ENCODE measurements at places on chromosomes 12 and 14.

GRCh38 chr12:121803861-121804416 is at the start of gene SETD1B:
SETD1B (plus strand) TSS chr12:121804009; CDS start chr12:121804738, 729 bp downstream.
- no peaks in the 10 kb centered on the region for H3K36me3 ChIP-seq
- peaks cover 21% of the 10 kb centered on the region for H3K4me1 ChIP-seq
- H3K27ac ChIP-seq: peak within 1 kb of the TSS; percentile 96
- peak; percentile 72 for DNase-seq
- peak within 1 kb of the TSS; percentile 84 for H3K4me3 ChIP-seq

DNA sequence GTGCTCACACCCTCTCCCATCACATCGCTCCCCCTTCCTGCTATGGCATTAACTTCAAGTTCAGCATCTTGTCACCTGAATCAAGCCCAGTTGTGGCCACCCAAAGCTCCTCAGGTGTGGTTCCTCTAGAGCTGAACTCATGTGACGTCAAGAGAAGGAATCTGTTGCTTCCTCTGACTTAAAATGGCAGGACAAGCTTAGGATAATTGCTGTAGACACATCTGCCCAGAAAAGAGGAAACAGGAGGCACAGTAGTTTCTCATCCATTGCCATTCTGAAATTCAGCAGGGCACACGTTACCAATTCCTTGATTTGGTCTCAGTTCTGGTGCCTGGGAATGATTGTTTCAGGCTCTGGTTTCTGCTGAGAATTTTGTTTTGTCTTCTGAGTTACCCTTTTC is 52.1 kb downstream of the RCOR1 start:
- H3K4me1 ChIP-seq: peaks cover 25% of the 10 kb centered on the region
- H3K27me3 ChIP-seq: no peaks in the 10 kb centered on the region
- no peaks in the 10 kb centered on the region for H3K36me3 ChIP-seq

GRCh38 chr12:62578726-62579125 is 112.1 kb downstream of the MON2 start:
- peaks cover 5% of the 10 kb centered on the region for H3K36me3 ChIP-seq
- no peak for DNase-seq
- H3K4me3 ChIP-seq: no peak overlapping the region
- no peaks in the 10 kb centered on the region for H3K27me3 ChIP-seq
- H3K27ac ChIP-seq: no peak overlapping the region
- no peaks in the 10 kb centered on the region for H3K4me1 ChIP-seq

DNA sequence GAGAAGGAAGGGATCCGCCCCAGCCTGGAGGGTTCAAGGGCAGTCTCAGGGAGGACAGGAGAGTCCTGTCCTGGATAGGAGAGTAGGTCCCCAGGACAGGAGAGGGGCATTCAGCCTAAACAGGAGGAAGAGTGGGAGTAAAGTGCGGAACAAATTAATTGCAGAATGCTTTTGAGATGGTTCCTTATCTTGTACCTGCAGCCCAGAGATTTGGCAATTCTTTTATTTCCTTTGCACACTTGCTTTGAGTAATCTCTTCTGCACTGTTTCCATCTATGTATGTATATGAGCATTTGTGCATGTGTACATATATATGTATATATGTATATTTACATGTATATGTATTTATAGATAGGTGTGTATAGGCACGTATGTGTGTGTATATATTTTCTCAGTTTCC is 22.7 kb downstream of the PLEK2 start:
- H3K27me3 ChIP-seq: no peaks in the 10 kb centered on the region
- no peak overlapping the region for H3K4me3 ChIP-seq
- H3K4me1 ChIP-seq: no peaks in the 10 kb centered on the region
- no peak overlapping the region for H3K27ac ChIP-seq

DNA sequence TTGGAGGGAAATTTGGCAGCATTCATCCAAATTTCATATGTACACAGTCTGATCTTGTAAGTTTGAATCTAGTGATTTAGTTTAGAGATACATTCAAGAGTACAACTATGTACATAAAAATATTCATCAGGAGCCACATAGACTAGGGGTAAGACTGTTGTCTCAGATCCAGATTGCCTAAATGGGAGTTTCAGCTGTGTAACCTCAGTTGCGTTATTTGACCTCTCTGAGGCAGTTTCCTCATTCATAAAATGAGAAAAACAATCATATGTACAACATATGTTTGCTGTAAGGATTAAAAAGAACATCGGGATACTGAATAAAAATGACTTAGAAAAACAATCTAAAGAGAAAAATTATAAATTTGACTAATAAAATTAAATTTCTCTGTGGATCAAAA is 577.5 kb downstream of the RPL10L start:
- H3K4me1 ChIP-seq: no peaks in the 10 kb centered on the region
- no peaks in the 10 kb centered on the region for H3K27me3 ChIP-seq
- H3K4me3 ChIP-seq: no peak overlapping the region
- DNase-seq: no peak
- no peak overlapping the region for H3K27ac ChIP-seq

- peaks cover 23% of the 10 kb centered on the region for H3K4me1 ChIP-seq
- DNase-seq: no peak
- no peak overlapping the region for H3K27ac ChIP-seq
- no peaks in the 10 kb centered on the region for H3K27me3 ChIP-seq
These were observed 2.8 kb downstream of the FRMD6 start for GRCh38 chr14:51654533-51654845.

GRCh38 chr14:22391908-22392565 is 197.0 kb downstream of the DAD1 start:
- peaks cover 8% of the 10 kb centered on the region for H3K4me1 ChIP-seq
- no peaks in the 10 kb centered on the region for H3K36me3 ChIP-seq
- H3K4me3 ChIP-seq: no peak overlapping the region

DNA sequence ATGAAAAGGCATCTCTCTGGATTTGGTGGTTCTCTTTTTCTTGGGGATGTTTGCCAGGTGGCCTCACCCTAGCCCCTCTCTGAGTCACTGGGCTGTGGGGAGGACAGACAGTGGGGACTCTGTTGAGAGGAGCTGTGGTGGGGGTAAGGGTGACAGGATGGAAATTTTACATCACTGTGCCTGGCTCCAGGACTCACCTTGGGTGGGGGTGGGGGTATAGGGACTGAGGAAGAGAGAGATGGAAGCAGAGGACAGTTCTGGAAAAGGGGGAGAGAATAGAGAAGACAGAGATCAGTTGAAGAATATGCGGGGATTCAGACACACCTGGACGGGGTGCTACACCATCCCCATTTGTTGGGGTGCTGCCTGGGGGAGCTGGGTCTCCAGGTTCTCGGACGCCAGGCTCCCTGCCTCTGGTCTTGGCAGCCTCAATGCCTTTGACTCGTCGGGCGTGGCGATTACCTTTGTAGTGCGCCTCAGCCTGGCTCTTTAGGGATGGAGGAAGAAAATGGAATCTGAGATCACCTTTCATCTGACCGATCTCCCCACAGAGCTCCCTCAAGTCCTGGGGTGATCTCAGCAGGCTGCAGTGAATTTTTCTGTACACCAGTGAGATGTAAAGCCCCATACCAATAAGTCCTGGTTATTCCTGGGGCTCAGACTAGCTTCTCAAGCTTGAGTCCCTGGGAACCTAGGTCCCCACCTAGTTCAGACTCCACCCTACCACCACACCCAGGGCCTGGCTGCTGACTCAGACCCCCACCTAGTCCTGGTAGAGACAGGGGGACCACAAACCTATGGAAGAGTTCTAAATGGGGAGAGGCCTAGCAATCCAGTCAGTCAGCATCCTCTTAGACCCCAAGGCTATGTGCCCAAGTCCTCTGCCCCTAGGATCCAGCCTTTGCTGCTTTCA is 9.6 kb upstream of the GPR84 start:
- DNase-seq: no peak
- H3K27ac ChIP-seq: no peak overlapping the region
- H3K4me1 ChIP-seq: peaks cover 23% of the 10 kb centered on the region
- no peaks in the 10 kb centered on the region for H3K36me3 ChIP-seq

DNA sequence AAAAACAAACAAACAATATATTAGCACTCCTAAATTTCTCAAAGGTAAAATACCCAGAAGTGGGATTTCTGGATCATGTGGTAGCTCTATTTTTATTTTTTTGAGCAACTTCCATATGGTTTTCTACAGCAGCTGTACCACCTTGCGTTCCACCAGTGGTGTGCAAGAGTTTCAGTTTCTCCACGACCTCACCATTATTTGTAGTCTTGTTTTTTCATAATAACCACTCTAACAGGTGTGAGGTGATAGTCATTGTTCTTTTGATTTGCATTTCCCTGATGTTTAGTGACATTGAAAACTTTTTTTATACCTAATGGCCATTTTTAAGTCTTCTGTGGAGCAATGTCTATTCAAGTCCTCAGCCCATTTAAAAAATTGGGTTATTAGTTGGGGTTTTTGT is 127.3 kb upstream of the SLC38A2 start:
- H3K27ac ChIP-seq: no peak overlapping the region
- H3K27me3 ChIP-seq: no peaks in the 10 kb centered on the region
- no peaks in the 10 kb centered on the region for H3K36me3 ChIP-seq

DNA sequence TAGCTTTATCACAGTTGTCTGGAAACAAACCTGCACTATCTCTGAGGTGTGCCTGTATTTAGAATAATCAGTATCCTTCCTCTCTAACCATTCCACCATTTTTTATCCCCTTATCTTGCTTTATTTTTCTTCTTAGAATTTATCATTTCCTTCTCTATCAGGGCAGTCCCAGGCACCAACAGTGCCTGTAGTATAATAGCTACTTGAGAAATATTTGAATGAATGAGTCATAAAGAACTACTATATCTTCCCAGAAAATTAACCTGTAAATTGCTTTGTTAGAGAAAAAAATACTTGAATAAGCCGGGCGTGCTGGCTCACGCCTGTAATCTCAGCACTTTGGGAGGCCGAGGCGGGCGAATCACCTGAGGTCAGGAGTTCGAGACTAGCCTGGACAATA is 21.2 kb upstream of the FOXJ2 start:
- no peak overlapping the region for H3K27ac ChIP-seq
- H3K36me3 ChIP-seq: no peaks in the 10 kb centered on the region
- H3K4me3 ChIP-seq: no peak overlapping the region
- no peak for DNase-seq
- H3K27me3 ChIP-seq: no peaks in the 10 kb centered on the region
- no peaks in the 10 kb centered on the region for H3K4me1 ChIP-seq

- H3K4me1 ChIP-seq: peaks cover 30% of the 10 kb centered on the region
- DNase-seq: no peak
- H3K27me3 ChIP-seq: no peaks in the 10 kb centered on the region
- H3K4me3 ChIP-seq: no peak overlapping the region
- no peak overlapping the region for H3K27ac ChIP-seq
- no peaks in the 10 kb centered on the region for H3K36me3 ChIP-seq
These were observed 446.4 kb upstream of the RGS6 start for GRCh38 chr14:71485833-71486232.

DNA sequence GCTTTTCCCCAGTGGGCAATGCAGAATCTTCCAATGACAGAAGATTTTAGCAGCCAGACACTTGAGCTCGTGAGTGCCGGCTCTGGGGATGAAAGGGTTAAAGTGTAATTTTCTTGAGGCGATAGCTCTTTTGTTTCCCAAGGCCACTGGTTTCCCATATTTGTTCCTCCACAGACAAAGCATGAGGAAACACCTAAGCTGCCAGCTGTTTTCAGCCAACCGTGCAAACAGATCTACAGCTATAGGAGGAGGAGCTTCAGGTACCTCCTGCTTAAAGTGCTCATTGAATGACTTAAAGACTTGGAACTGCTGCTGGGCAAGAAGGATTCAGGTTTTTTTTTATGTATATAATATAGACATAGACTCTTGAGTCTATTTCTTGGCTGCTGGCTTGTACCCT is 1311.5 kb downstream of the TMEM121 start:
- no peak overlapping the region for H3K27ac ChIP-seq
- H3K4me1 ChIP-seq: no peaks in the 10 kb centered on the region
- no peaks in the 10 kb centered on the region for H3K36me3 ChIP-seq
- no peak overlapping the region for H3K4me3 ChIP-seq
- H3K27me3 ChIP-seq: no peaks in the 10 kb centered on the region
- no peak for DNase-seq

DNA sequence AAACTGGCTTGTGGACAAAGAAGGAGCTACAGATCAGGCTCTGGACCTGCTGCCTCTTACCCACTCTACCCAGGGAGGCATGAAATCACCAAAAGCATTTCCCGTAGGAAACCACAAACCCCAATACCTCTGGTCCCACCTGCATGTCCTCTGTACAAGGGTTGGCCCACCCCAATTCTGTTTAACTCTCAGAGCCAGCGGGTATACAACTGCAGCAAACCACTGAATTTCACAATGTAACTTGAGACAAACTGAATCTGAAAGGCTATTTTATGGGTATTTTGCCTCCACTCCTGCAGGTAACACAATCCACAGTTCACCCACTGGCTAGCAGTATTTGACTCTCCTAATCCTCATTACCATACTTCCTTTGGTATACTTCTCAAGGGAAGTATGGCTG is 16.5 kb downstream of the SIX1 start:
- DNase-seq: no peak
- no peak overlapping the region for H3K27ac ChIP-seq
- no peaks in the 10 kb centered on the region for H3K36me3 ChIP-seq
- H3K27me3 ChIP-seq: peaks cover 54% of the 10 kb centered on the region
- H3K4me1 ChIP-seq: no peaks in the 10 kb centered on the region

- no peak for DNase-seq
- no peak overlapping the region for H3K4me3 ChIP-seq
- H3K4me1 ChIP-seq: no peaks in the 10 kb centered on the region
- no peaks in the 10 kb centered on the region for H3K27me3 ChIP-seq
These were observed 7.4 kb upstream of the PTGES3 start for GRCh38 chr12:56695327-56696101.

DNA sequence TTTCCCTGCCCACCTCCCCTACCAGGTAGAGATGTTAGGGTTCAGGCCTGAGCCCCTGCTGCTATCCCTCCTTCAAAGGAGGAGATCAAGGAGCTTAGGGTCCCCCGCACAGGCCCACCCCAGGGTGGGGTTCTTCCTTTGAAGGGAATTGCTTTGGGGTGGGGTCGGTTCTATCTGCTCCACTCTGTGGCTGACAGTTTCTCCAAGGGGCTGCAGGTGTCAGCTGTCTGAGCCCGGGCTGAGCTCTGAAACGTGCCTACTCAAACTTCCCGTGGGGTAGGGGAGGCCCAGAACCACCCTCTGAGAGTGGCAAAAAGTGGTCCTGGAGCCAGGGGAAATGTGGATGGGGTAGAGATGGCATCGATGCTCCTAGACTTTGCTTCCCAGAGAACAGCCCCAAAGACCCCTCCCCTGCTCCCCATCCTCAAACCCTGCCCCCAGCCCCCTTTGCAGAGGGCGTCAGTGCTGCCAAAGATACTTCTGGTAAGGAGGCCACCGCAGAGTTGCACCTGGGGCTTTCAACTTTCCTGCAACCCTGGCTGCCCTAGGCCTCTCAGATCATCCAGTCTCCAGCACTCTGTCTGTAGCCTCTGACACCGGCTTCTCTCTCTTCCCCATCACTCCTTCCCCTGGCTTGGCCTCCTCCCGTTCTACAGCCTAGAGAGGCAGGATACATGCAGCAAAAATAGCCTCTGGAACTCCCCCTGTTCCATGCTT is 6.3 kb upstream of the CD4 start:
- H3K4me1 ChIP-seq: peaks cover 47% of the 10 kb centered on the region
- no peaks in the 10 kb centered on the region for H3K36me3 ChIP-seq
- H3K27ac ChIP-seq: no peak overlapping the region
- H3K4me3 ChIP-seq: no peak overlapping the region

Measured in neural progenitor cell (in vitro differentiated cells).